ENCODE measurements at places on chromosomes 1 and 21.

GRCh38 chr1:96968541-96968940 lies 247.0 kb downstream of the PTBP2 start:
- peak; percentile 54 for DNase-seq

DNA sequence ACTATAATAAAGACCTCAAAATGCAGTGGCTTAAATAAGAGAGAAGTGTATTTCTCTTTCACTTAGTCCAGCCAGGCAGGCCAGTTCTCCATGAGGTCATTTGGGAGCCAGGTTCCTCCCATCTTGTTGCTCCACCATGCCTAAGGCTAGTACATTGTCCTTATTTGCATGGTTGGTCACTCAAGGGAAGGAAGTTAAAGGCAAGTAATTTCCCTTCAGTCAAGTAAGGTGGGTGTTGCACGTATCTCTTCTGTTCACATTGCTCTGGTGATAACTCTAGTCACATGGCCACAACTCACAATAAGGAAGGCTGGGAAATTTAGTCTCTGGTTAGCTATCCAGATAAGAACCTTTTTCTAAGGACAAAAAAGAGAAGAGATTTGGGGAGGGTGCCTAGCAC lies 27.2 kb upstream of the TADA1 start:
- no peak for DNase-seq

- no peak for DNase-seq
Measured at GRCh38 chr1:26772687-26773086, 15.1 kb upstream of the PIGV start.

DNA sequence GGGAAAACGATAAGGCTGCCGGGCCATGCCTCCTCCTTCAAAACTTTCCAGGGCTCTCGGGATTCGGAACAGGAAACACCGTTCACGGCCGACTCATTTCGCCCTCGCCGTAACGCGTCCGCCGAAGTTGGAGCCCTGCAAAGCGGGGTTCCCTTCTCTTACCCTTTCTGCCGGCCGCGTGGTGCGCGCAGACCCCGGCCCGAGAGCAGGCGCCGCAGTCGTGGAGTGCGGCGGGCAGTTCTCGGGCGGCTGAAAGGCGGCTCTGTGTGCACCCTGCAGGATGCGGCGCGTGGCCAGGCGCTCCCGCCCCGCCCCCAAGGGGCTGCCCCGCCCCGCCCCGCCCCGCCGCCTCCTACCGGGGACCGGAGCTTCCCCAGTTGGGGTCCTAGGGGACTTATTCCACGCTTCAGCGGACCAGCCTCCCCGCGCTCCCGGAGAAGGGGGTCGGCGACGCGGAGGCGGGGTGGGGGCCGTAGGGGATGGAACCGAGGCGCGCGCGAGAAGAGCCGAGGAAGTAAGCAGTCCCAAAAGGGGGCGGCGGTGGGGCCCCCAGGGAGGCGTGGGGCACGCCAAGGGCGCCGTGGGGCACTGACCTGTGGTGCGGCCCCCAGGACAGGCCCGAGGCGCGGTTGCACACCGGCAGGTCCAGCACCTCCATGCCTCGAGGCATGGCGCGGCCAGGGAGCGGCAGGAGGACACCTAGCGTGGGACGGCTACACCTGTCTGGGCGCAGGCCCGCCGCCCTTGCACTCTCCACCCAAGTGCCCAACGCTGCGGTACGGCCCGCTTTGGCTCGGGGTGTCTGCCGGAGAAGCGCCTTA lies at the start of gene MCOLN2:
TSS of gene MCOLN2 (minus strand) at position 268 of the 821 bp plus-strand sequence. CDS start at position 27, 241 bp downstream.
- DNase-seq: peak; percentile 47

DNA sequence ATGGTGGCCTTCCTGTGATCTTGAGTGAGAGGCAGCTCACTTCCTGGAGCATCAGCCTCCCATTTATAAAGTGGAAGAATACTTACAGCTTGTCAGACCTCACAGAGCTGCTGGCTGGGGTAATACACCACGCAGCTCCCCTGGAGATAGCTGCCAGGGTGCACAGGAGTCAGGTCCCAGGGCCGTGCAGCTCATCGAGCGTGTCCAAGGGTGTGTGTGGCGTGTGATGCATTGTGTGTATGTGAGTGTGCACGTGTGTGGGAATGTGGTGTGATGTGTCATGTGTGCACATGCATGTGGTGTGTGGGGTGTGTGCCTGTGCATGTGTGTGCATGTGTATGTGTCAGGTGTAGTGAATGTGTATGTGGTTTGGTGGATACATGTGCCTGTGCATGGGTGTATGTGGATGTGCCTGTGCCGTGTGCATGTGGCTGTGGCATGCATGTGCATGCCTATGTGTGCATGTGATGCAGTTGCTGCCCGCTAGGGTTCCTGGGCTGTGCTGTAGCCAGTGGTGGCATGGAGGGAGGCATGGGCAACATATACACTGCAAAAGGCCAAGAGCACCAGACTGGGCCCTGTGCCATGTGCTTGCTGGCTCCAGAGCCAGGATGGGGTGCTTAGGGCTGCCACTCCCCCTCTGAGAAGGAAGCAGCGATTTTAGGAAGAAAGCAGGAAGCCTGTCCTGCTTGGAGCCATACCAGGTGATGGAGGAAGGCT lies 24.6 kb downstream of the WNT3A start:
- no peak for DNase-seq

GRCh38 chr1:161013488-161014230 lies 7.3 kb downstream of the F11R start:
- DNase-seq: no peak

GRCh38 chr1:179121159-179121938 lies 39.5 kb downstream of the TOR3A start:
- peak; percentile 56 for DNase-seq

DNA sequence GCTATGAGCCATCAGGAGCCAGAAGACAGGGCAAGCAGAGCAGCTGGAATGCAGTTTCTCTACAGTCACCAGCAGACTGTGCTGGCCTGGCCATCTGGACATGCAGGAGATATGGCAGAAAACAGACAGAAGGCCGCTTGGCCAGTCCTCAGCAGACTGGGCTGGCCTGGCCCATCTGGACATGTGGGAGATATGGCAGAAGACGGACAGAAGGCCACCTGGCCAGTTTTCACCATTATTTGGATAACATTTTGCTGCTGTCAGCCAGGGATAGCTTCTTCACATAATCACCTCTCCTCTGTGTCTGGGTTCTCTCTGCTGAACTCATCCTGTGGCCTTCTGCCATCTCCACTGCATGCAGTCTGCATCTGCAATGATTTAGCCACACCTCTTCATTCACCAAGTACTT lies 25.0 kb upstream of the CACYBP start:
- peak; percentile 64 for DNase-seq

DNA sequence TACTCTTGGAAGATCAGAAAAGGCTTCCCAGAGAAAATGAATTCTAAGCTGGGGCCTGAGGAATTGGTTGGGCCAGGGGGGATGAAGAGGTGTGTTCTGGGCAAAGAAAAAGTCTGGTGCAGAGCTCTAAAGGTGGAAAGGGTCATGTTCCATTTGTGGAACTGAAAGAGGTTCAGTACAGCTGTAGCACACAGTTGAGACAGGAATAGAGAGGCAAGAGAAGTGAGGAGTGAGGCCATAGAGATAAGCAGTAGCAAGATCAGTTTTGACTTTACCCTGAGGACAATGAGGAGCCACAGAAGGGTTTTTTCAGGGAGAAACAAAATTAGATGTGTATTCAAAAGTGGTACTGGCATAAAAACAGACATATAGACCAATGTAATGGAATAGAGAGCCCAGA lies 30.3 kb upstream of the MUTYH start:
- no peak for DNase-seq

- DNase-seq: no peak
Measured at GRCh38 chr1:7460807-7461206, 310.3 kb upstream of the VAMP3 start.

- peak; percentile 39 for DNase-seq
Measured at GRCh38 chr21:36504067-36505058, 24.4 kb upstream of the CLDN14 start.

DNA sequence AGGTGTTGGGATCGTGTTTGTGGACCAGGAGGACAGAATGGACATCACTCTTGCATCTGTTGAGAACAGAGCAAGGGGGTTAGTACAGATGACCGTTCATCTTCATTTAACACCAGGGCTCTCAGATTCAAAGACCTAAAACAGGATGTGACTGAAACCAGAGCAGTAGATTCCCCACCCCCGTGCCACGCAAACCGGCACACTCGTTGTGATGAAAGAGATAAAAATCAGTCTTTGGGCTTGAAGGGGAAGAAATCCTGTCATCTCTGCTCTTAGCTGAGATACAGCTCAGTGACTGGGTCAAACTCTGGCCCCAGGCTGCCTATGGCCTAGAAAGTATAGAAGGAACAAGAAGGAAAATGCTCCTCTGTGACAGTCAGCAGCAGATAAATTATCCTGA lies 146.2 kb upstream of the KRTAP19-8 start:
- DNase-seq: no peak

GRCh38 chr1:205935869-205936268 lies 7.4 kb downstream of the SLC26A9 start:
- no peak for DNase-seq

DNA sequence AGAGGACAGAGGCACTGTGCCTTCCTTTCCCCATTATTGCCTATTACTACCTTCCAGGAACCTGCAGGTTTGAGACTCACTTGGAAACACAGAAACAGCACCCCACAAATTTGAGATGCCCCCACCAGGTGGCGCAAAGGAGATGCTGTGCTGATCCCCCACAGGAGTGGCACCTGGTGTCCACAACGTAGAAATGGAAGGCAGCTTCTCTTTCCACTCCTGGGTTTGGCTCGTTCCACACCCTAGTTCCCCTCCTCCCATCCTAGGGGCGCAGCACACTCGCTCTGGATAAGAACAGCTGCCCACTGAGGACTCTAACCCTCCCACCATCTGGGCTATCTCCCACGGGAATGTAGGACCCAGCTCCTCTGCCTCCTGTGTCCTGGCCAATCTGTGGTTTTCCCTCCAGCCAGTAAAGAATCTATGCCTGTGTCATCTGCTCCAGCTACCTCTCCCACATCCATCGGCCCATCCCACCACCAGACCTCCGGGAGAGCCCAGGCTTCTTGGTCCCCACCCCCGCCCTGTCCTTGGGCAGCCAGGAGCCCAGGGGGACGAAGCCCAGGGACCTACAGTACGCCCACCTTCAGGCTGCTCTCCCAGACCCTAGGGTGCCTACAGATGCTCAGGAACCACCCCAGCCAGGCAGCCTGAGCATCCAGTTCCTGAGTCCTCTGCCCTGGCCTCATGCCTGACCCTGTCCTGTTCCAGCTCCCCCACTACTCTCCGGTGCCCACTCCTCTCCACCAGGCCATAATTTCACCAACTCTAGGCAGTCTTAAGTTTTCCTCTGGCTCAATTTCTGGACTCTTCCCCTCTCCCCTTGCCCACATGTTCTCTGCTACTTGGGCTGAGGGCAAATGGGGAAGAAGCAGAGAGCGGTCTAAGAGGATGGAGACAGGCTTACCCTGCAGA lies 549 bp downstream of the THBS3 start:
- peak; percentile 89 for DNase-seq

DNA sequence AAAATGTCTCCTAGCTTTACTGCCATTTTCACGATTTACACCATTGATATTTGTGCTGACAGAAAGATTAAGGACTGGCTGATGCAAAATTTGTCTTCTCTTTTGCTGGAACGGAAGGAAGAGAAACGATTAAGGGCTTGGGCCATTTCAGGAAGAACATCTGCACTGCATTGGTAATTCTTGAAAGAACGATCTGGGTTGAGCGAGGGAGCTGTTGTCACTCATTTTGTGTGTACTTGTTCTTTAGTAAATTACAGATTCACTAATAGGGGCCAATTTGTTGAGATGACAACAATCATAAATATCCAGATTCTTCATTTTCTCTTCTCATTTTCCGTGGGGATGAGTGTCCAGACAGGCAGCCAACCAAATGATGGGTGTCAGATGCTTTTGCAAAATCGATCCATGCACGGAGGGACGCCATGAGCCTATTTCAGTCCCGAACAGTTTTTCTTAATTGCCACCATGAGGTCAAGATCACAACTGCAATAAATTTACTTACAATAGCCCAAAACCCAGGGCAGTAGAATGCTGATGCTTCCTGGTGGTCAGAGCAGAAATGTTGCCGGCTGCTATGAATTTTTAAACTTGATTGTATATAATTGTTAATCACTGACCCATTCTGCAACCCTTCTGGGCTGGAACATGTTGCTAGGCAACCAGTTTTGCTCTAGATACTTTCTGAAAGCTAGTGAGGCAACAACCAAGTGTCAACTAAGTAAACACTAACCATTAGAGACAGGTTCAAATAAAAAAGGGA lies 132.4 kb upstream of the TIAM1 start:
- no peak for DNase-seq

GRCh38 chr1:11860083-11860482 lies 1.3 kb upstream of the NPPB start:
- DNase-seq: no peak

DNA sequence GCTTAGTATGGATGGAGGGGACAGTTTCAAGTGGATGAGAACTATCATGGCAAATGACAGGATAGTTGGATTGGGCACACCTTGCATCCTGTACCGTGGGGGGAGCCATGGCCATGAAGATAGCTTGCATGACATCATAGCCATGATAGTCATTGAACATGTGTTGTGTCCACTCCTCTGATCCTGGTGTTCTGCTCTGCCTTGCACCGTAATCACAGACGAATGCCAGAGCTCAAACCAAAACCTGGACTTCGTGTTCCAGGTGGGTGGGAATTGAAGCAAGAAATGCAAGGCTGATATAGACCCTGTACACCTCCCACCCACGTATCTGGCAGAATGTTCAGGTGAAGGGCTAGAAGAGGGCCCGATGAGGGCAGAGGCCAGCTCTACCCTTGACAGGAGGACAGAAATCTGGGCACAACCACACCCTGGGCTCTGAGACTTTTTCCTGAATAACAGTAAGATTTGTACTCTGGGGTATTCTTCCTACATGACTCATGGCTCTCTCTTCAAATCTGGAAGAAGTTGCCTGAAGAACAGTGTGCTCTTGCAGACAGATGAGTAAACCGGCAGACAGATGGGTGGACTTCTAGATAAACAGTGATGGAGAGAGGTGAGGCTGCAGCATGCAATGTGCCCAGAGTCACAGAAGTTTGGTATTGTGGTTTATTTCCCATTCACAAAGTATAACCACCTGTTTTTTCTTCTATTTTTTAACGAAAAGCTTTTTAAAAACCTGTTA lies 45.0 kb downstream of the KCNJ6 start:
- no peak for DNase-seq

- no peak for DNase-seq
Measured at GRCh38 chr1:203665993-203666392, 39.4 kb downstream of the ATP2B4 start.

- DNase-seq: no peak
Measured at GRCh38 chr1:216905137-216905536, 181.9 kb upstream of the ESRRG start.

DNA sequence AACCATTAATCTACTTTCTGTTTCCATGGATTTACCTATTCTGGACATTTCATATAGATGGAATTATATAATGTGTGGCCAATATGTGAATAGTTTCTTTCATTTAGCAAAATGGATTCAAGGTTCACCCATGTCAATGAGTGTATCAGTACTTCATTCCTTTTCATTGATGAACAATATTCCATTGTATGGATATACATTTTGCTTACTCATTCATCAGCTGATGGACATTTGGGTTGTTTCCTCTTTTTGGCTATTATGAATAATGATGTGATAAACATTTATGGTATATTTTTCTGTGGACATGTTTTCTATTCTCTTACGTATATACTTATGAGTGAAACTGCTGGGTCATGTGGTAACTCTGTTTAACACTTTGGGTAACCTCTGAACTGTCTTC lies 97.8 kb downstream of the SCMH1 start:
- DNase-seq: no peak

Measured in BE2C (cell line).